ENCODE measurements at places on chromosomes 11 and 22.
A peak's percentile ranks its signal among the peaks of the same experiment; 100 is the strongest.

DNA sequence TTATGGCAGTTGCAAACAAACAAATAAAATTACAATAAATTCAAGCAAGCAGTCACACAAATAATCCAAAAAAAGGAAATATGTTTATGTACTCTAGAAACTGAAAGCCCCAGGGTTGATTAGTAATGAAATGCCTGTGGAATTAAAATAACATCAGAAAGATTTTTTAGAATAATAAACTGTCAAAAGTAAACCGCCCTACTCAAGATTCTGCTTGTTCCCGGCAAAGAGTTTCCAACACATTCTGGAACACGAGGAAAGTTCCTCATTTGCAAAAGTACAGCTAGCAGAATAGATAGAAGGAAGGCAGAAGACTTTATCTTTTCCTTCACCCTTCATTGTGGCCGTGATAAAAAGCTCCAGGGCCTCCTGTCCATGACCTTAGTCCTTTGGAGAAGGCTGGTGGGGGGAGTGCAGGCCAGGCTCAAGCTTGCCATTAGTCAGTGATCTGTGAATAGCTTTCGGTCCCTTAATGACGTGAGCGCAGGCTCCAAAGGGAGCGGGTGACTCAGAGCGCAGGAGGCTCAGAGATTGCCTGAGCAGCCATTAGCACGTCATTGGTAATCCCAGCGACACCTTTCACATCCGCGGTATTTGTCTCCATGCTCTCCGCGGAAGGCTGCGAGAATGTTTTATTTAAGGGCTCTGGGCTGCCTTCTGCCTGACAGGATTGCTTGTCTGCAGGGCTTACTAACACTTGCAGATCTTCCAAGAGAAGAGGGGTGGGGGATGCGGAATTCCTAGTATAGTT lies 458.3 kb downstream of the METTL15 start:
- peak; percentile 82 for DNase-seq
- no peaks in the 10 kb centered on the region for H3K36me3 ChIP-seq
- H3K27me3 ChIP-seq: no peaks in the 10 kb centered on the region

DNA sequence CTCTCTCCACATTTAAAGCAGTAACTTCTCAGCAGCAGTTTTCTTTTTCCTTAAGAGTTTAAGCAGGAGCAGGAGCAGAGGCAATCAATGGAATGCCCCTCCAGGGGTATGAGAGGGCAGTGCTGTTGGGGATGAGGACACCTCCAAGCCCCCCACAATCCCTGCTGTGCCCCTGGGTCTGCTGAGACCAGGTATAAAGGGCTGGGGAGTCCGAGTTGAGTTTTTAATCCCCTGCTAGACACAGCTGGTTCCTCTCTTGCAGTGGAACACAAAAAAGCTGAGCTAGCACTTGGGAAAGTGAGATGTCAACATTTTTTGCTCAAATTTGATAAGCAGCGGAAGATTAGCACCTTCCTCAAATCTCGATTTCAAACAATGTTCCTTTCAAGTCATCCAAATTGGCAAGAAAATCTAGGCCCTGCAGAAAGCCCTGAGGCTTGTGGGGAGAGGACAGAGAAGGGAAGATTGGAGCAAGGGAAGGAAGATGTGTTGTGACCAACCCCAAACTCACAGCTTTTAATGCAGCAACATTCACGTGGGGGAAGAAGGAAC lies 581.9 kb downstream of the SOX6 start:
- no peaks in the 10 kb centered on the region for H3K27me3 ChIP-seq
- no peak overlapping the region for H3K4me3 ChIP-seq
- H3K27ac ChIP-seq: no peak overlapping the region
- H3K4me1 ChIP-seq: peaks cover 15% of the 10 kb centered on the region
- no peak for DNase-seq

DNA sequence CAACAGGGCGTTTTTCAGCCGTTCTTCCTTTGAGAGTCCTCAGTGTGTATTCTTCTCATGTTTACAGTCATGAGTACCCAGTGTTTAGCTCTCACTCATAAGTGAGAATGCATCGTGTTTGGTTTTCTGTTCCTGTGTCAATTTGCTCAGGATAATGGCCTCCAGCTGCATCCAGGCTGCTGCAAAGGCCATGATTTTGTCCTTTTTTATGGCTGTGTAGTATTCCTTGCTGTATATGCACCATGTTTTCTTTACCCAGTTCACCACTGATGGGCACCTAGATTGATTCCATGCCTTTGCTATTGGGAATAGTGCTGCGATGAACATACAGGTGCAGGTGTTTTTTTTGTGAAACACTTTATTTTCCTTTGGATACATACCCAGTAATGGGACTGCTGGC lies 23.5 kb downstream of the B3GAT1 start:
- DNase-seq: no peak
- no peaks in the 10 kb centered on the region for H3K27me3 ChIP-seq
- no peak overlapping the region for H3K27ac ChIP-seq
- no peaks in the 10 kb centered on the region for H3K36me3 ChIP-seq

DNA sequence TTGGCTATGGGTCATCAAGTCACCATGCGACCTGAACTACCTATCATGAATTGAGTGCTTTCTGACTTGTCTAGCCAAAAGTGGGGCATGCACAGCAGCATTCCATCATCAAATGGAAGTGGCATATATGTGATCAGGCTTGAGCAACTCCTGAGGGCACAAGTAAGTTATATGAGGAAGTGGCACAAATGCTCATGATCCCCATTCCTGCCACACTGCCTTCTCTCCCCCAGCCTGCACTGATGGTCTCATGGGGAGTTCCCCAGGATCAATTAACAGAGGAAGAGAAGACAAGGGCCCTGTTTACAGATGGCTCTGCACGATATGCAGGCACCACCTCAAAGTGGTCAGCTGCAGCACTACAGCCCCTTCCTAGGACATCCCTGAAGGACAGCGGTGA lies 21.8 kb downstream of the MS4A4E start:
- no peaks in the 10 kb centered on the region for H3K27me3 ChIP-seq
- no peaks in the 10 kb centered on the region for H3K4me1 ChIP-seq
- no peak overlapping the region for H3K4me3 ChIP-seq
- DNase-seq: no peak
- H3K36me3 ChIP-seq: no peaks in the 10 kb centered on the region
- H3K27ac ChIP-seq: no peak overlapping the region

DNA sequence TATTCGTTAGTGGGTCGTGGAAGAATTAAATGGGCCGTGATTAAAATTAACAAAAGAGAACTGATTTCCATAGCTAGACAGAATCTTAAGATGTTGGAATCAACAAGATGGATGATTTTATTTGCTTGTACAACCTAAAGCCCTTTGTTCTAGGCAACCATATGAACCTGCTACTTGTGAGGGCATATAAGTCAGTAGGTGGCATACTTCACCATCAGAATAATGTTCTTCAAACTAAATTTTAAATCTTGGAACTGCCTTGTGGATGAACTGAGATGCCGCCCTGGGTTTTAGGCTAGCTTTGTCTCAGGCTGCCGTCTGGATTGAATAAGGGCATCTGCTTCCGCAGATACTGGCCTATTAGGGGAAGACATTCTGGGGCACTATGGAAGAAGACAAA lies 40.9 kb downstream of the CSRP3 start:
- no peaks in the 10 kb centered on the region for H3K4me1 ChIP-seq
- no peaks in the 10 kb centered on the region for H3K27me3 ChIP-seq
- H3K27ac ChIP-seq: no peak overlapping the region
- no peak for DNase-seq
- H3K4me3 ChIP-seq: no peak overlapping the region

- H3K36me3 ChIP-seq: no peaks in the 10 kb centered on the region
- H3K4me1 ChIP-seq: no peaks in the 10 kb centered on the region
- no peak for DNase-seq
These were observed 28.0 kb upstream of the RRAS2 start for GRCh38 chr11:14386895-14387480.

DNA sequence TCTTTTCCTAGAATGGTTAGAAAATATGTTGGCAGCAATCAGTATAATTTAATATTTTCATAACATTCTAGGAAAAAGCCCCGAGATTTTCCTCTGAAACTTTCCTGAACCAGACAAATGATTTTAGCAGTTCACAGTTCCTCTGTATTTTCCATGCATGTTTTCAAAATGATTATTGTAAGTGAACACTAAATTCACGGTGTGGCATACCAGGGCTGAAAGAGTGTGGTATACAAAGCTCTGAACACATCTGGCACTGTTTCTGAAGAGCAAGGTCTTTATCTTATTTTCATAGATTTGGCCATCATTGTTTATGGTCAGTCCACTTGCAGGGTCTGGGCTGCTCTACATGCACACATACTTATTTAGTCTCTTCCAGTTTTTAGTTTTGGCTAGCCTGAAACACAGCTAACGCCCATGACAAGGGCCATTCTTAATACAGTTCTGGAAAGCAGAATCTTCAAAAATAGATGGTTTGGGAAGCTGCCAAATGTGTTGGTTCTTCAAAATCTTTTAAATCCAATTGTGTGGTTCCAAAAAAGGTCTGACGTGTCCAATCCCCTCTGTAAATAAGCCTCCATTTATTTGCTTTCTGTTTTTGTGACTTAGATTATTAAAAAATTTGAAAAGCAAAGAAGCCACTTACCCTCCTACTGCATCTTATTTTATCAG lies 7.9 kb upstream of the GAB2 start:
- no peak overlapping the region for H3K4me3 ChIP-seq
- no peak for DNase-seq
- H3K4me1 ChIP-seq: peaks cover 3% of the 10 kb centered on the region
- no peaks in the 10 kb centered on the region for H3K36me3 ChIP-seq
- no peaks in the 10 kb centered on the region for H3K27me3 ChIP-seq
- no peak overlapping the region for H3K27ac ChIP-seq

DNA sequence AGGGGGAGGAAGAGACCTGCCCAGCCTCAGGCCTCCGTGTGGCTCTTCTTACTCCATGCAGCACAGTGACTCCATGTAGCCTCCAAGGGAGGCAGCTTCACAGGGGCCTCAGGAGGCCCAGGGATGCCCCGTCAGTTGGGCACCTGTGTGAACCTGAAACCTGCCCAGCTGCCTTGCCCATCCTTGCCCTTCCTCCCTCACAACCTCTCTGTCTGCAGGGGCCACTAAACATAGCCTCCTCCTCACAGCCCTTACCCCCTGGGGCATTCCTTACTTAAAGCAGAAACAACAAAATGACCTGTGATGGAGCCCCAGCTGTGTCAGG lies 7.1 kb downstream of the LRRC32 start:
- no peak overlapping the region for H3K4me3 ChIP-seq
- H3K27me3 ChIP-seq: no peaks in the 10 kb centered on the region
- no peak for DNase-seq

DNA sequence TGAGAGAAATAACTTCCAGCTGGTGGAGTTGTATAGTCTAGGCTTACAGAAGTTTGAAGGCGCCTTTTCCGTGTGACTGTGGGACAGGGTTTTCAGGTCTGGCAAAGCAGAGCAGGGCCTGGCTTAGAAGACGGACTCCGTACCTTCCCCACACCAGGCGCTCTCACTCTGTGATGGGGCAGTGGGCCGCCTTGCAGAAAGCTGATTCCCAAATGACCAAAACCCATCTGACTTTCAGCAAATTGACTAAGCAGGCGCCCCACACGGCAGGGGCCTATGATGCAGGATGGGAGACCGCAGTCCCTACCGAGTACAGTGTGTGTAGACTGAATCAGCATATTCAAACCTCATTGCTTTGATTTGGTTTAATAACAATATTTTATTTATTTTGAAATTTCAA lies 85.8 kb upstream of the TMEM45B start:
- H3K27me3 ChIP-seq: no peaks in the 10 kb centered on the region
- no peak overlapping the region for H3K4me3 ChIP-seq
- H3K27ac ChIP-seq: no peak overlapping the region
- H3K36me3 ChIP-seq: no peaks in the 10 kb centered on the region
- no peak for DNase-seq

GRCh38 chr11:44309478-44310205 lies at the start of gene ALX4:
Gene ALX4 (minus strand): TSS chr11:44310139. CDS start chr11:44310062, 77 bp downstream.
- H3K4me3 ChIP-seq: peak within 1 kb of the TSS; percentile 15
- no peaks in the 10 kb centered on the region for H3K4me1 ChIP-seq

DNA sequence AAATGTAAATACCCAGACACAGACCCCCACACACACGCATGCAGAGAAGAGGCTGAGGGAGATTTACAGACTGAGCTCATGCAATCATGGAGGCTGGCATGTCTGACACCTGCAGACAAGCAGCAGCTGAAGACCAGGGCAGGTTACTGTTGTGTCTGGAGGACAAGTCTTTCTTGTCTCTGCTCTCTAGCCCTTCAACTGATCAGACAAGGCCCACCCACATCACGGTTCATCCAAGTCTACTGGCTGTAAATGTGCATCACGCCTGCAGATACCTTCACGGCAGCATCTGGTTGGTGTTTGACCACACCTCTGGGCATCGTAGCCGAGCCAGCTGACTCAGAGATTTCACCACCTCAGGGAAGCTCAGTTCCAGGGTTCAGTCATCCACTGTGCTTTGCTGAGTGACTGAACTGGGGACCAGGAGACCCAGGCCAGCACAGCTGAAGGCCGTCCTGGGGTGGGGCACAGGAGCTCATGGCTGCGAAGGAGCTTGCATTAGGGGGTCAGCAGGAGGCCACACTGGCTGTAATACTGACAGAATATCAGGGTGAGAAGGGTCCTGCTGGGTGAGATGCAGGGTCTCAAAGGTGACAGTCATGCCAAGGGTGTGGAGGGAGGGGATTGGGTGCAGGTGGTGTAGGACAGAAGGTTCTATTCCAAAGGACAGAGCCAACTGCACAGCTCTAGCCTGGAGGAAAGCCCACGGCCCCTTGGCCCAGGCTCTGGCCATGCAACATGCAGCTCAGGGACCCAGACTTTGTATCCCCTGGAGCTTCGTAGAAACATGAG lies 304.9 kb downstream of the BRD1 start:
- no peaks in the 10 kb centered on the region for H3K36me3 ChIP-seq
- no peaks in the 10 kb centered on the region for H3K4me1 ChIP-seq
- no peak overlapping the region for H3K4me3 ChIP-seq
- H3K27ac ChIP-seq: no peak overlapping the region
- no peak for DNase-seq
- no peaks in the 10 kb centered on the region for H3K27me3 ChIP-seq

GRCh38 chr22:48192920-48193319 lies 1430.5 kb downstream of the TBC1D22A start:
- no peaks in the 10 kb centered on the region for H3K4me1 ChIP-seq
- no peaks in the 10 kb centered on the region for H3K36me3 ChIP-seq
- no peak overlapping the region for H3K4me3 ChIP-seq
- no peaks in the 10 kb centered on the region for H3K27me3 ChIP-seq

DNA sequence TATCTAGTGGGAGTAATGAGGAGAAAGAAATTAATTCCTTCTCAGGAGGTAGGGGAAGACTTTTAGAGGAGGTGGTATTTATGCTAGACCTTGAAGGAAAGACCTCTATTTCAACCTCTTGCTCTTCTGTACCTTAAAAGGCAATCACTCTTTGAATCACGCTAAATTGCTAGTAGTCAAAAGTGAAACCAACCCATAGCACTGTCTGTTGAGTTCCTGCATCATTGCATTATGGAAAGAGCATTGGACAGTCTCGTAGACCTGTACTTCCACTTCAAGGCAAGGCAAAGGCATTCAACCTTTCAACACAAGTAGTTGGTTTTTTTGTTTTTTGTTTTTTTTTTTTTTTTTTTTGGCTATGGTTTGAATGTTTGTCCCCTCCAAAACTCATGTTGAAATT lies 770.4 kb downstream of the ETS1 start:
- no peaks in the 10 kb centered on the region for H3K27me3 ChIP-seq
- H3K27ac ChIP-seq: no peak overlapping the region
- H3K36me3 ChIP-seq: no peaks in the 10 kb centered on the region
- H3K4me3 ChIP-seq: no peak overlapping the region
- H3K4me1 ChIP-seq: no peaks in the 10 kb centered on the region
- peak; percentile 61 for DNase-seq

GRCh38 chr11:77060234-77060633 lies 6.5 kb upstream of the CAPN5 start:
- no peak overlapping the region for H3K27ac ChIP-seq
- H3K27me3 ChIP-seq: no peaks in the 10 kb centered on the region
- no peak for DNase-seq
- no peak overlapping the region for H3K4me3 ChIP-seq
- H3K4me1 ChIP-seq: peaks cover 23% of the 10 kb centered on the region
- no peaks in the 10 kb centered on the region for H3K36me3 ChIP-seq

All from small intestine (tissue), 16 donors.